ENCODE measurements at places on chromosomes 12 and 14.

DNA sequence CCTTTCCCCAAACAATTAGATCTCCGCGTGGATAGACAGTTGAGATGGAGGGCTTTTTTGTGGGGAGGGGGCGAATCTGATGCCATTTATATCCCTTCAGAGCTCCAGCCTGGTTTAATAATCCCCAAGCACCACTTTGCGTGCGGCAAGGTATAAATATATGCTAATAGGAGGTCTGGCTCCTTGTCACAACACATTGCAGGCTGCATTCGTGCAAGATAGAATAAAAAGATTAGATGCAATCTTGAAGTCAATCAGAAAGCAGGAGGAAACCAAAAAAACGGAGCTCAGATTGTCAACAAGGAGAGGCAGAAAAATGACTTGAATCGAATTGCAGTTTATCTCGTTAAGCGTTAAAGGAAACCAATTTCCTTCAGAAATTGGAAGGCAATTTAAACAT lies 248.7 kb downstream of the SPTSSA start:
- DNase-seq, result no peak

DNA sequence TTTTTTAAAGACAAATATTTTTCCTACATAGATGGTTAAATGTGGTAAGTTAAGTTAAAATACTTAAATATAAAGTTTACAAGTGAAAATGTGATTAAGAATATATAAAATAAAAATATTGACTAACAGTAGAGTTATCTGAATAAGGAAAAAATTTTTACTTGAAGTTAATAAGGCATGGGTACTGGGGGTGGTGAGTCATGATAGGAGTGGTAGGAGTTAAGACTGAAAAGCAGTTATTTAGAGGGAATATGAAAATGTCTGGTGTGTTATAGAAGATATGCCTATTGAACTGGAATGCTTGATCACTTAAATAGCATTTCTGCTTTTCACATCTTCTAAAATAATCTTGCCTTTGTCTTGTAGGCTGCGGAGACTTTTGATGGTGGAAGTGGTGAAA lies 68.7 kb downstream of the CCDC91 start:
- DNase-seq, result peak; percentile 31

DNA sequence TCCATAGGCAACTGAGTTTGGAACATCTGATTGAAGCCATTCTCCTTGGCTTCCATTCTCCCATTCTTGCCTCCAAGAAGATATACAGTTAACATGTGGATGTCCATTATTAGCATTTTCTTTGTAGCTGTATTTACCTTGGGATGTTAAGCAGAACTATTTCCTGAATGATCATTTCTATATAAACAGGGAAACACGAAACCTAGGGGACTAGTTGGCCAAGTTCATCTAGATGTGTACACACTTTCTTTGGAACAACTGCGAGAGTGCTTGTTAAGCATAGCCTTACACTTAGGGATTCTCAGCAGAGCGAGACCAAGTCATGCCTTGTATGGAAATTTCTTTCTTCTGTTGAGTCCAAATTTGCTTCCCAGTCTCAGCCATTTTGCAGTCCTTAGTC lies 42.1 kb downstream of the DRAM1 start:
- DNase-seq, result no peak

DNA sequence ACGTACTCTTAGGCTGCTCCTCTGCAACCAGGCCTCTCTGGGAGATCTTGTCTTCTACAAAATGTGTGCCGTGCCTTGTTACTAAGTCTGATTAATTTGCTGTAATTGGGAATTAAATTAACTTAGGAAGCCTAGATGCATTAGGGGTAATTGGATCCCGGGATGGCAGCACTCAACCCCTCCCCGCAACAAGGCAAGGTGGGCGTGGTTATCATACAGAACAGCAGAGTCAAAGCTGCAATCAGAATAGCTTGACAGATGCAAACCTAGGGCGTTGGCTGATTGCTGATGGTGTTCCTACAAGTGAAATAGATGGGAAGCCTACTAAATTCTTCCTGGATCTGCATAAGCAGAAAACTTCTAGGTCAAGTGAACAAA lies 34.5 kb upstream of the NFYB start:
- DNase-seq, result no peak

DNA sequence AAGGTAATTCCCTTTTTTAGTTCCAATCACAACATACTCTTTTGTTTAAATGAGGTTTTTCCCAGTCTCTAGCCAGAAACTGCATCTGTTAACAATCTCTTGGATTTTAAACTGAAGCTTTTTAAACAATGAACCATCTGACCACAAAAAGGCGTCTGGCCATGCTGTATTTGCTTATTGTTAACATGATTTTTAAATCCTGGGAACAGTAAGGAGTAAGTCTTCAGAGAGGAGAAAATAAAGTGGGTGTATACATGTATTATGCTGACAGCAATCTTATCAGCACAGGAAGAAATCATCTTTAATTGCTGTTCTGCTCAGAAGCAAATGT lies 106.2 kb downstream of the DAAM1 start:
- no peak for DNase-seq

DNA sequence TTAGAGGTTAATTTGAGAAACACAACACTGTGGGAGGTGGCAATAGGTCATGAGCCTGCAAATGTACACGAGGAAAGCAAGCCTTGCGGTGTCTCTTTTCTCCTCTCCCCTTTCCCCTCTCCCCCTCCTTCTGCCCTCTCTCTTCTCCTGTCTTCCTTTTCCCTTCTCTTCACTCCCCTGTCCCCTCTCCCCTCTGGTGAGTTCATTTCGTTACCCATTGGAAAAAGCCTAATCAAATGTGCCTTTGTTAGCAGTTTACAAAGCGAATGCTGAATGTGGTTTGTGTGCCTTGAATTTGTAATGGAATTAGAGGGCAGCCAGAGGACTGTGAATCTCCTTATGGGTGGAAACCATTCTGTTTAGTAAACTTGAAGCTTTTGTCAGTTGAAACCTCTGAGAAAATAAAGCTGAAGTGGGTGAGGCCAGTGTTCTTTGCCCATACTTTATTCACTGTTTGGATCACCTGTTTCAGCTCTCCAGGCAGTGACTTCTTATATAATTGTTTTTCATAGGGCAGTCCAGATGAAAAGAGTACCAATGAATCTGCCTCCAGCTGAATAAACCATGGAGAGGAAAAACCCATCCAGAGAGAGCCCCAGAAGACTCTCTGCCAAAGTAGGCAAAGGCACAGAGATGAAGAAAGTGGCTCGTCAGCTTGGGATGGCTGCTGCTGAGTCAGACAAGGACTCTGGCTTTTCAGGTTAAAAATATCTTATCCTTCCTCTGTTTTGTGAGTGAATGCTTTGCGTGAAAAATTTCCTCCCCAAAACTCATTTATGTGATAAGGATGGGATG lies 7.3 kb downstream of the CIPC start:
- DNase-seq, result no peak

DNA sequence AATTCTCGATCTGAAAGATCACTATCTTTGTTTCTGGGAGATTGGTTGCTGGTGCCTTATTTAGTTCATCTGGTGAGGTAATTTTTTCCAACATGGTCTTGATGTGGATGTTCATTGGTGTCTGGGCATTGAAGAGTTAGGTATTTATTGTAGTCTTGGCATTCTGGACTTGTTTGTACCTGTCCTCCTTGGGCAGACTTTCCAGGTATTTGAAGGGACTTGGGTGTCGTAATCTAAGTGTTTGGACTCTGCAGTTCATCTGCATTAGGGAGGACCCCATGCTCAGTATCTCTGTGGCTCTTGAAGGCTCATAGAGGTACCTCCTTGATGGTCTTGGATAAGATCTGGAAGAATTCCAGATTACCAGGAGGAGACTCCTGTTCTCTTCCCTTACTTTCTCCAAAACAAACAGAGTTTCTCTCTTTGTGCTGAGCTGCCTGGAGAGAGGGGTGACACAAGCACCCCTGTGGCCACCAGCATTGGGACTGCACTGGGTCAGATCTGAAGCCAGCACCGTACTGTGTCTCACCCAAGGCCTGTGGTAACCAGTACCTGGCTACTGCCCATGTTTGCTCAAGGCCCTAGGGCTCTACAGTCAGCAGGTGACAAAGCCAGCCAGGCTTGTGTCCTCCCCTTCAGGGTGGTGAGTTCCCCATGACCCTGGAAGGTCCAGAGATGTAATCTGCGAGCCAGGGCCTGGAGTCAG lies 5.3 kb downstream of the A2ML1 start:
- no peak for DNase-seq

GRCh38 chr14:23727566-23728335 lies 91.6 kb downstream of the DHRS2 start:
- DNase-seq, result peak; percentile 70

- DNase-seq, result no peak
Measured at GRCh38 chr12:77608271-77608824, 222.3 kb upstream of the NAV3 start.

DNA sequence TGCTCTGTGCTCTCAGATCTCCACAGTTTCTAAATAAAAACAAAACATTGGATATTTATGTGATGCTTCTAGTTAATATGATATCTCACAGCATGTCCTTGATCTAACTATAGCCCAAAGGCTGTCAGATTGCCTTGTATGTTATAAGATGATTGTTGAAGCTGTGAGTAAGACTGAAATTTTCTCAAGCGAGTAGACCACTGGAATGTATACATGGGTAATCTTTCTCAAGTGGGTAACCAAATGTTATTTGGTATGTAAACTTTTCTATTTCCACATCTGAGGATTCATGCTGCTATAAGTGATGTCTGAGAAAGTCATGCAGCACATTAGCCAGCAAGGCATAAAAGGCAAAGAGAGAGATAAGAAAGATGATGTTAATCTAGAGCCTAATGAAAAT lies 886.7 kb downstream of the NRXN3 start:
- DNase-seq, result peak; percentile 54

DNA sequence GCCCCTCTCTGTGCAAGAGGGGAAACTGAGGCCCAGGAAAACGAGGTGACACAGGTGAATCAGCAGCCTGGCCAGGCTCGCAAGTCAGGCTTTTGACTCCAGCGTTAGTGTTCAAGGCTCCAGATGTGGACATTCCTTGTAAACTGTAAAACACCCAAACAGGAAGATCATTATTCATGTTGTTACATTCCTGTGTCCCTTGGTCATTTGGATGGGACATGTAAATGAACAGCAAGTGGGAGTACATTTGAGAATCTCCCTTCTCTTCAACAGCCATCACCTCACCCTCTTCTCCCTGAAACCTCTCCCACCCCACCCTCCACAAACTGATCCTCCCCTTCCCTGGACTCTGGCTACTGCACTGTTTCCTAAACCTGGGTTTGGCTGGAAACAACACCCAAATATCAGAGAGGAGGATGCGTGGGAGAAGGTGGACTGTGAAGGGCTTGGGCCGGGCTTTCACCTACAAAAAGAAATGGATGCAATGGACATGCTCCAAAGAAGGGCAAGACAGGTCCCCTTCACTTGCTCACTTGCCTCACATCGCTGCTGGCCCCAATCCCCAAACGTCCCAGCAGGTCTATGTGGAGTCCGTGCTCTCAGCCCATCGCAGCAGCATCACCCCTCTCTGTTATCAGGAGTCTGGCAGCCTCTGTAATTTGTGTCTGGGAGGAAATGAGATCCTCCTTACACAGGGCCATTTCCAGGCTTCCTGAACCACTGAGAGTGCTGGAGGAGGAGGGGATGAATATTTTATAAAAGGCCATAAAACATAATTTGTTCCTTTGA lies 76.7 kb downstream of the GALNT8 start:
- DNase-seq, result no peak

- no peak for DNase-seq
Measured at GRCh38 chr12:84201976-84202375, 710.6 kb downstream of the SLC6A15 start.

DNA sequence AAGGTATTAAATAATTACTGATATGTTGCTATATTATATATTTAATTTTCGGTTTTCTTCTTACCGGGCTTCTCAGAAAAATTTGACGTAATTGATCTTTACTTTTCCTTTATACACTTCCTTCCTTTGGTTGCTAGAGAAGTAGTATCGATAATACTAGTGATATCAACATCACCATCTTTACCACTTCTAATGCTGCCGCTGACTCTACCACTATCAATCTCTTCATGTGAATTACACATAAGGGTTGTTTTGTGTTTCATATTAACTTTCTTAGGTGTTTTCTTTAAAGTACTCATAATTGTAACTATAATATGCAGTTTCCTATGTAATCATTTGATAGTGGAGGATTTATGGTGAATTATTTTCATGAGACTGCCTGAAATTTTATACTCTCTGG lies 30.9 kb upstream of the KLRF1 start:
- DNase-seq, result no peak

DNA sequence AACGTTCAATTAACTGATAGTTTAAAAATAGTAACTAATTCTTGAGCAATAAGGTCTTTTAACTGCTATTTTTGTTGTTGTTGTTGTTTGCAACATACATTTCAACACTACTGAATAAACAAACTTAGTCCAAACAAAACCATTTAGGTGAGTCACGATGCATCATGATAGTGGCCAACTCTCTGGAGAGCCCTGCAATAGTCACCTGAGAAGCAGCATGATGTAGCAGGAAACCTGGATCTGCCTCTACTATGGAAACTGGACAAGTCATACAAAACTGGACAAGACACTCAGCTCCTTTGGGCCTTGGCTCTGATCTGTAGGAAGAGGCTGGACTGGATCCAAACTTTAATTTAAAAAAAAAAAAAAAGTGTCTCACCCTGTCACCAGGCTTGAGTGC lies 117.3 kb downstream of the MED13L start:
- peak; percentile 65 for DNase-seq

DNA sequence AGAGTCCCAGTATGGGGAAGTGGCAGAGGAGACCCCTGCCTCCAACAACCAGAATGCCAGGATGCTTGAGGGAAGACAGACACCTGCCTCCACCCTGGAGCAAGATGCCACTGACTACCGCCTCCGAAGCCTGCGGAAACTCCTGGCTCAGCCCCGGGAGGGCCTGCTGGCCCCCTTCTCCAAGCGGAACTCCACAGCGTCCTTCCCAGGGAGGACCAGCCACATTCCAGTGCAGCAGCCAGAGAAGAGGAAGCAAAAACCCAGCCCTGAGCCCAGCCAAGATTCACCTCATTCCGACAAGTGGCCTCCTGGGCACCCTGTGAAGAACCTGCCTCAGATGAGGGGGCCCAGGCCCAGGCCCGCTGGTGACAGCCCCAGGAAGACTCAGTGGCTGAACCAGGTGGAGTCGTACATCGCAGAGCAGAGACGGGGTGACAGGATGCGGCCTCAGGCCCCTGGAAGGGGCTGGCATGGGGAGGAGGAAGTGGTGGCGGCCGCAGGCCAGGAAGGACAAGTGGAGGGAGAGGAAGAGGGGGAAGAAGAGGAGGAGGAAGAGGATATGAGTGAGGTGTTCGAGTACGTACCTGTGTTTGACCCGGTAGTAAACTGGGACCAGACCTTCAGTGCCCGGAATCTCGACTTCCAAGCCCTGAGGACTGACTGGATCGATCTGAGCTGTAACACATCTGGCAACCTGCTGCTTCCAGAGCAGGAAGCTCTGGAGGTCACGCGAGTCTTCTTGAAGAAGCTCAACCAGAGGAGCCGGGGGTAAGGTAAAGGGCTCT lies 93.7 kb downstream of the B4GALNT3 start:
- DNase-seq, result no peak

DNA sequence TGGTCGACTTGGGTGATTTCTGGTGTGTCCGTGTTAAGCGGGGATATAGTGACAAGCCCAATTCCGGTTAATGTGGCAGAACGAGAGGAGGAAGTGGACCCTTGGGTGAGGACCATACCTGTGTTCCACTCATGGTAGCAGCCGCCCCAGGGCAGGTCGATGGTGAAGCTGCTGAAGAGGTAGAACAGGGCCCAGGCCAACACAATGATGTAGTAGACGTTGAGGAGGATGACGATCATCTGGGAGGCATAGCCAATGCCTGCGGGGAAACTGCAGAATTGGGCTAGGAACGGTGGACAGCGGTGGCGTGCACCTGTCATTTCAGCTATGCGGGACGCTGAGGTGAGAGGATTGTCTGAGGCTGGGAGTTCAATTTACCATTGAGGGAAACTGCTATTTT lies 20.1 kb downstream of the SLC6A13 start:
- DNase-seq, result no peak

GRCh38 chr12:28755027-28755426 lies 394.1 kb upstream of the FAR2 start:
- no peak for DNase-seq

- peak; percentile 77 for DNase-seq
Measured at GRCh38 chr12:56221232-56221756, 428 bp downstream of the RNF41 start.

Data from M059J (cell line).